ENCODE measurements at places on chromosomes 3 and 15.

- no peak for DNase-seq
These were observed 7.5 kb upstream of the PPP1R14D start for GRCh38 chr15:40836020-40836419.

- no peak for DNase-seq
These were observed 37.4 kb downstream of the FGF7 start for GRCh38 chr15:49460411-49460941.

- no peak for DNase-seq
These were observed 234.2 kb upstream of the MCTP2 start for GRCh38 chr15:93997071-93997658.

DNA sequence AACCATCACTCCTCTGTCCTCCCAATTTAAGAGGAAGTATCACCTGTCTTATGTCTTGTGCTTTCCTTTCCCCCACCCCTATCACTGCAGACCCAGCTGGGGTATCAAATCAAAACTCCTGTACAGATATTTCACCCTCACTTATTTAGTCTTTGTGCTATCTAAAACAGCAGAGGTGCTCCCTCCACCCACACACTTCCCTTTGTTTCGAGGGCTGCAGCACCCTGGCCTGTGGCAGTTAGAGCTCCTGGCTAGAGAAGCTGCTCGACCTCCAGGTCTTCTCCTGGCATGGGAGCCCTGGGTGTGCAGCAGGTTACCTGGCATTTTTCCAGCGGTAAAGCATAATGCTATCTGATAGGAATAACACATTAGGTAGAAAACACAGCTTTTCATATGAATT is 181.4 kb upstream of the BCL6 start:
- DNase-seq: no peak

- no peak for DNase-seq
These were observed 405.9 kb downstream of the LPP start for GRCh38 chr3:188559856-188560255.

- DNase-seq: no peak
These were observed 241.8 kb upstream of the LRTM1 start for GRCh38 chr3:55169608-55170072.

GRCh38 chr3:152183473-152183872 is 85.3 kb upstream of the MBNL1 start:
- no peak for DNase-seq

- DNase-seq: no peak
These were observed 36.5 kb downstream of the MGLL start for GRCh38 chr3:127785711-127786265.

- no peak for DNase-seq
These were observed 7.4 kb upstream of the DLG1 start for GRCh38 chr3:197305854-197306253.

DNA sequence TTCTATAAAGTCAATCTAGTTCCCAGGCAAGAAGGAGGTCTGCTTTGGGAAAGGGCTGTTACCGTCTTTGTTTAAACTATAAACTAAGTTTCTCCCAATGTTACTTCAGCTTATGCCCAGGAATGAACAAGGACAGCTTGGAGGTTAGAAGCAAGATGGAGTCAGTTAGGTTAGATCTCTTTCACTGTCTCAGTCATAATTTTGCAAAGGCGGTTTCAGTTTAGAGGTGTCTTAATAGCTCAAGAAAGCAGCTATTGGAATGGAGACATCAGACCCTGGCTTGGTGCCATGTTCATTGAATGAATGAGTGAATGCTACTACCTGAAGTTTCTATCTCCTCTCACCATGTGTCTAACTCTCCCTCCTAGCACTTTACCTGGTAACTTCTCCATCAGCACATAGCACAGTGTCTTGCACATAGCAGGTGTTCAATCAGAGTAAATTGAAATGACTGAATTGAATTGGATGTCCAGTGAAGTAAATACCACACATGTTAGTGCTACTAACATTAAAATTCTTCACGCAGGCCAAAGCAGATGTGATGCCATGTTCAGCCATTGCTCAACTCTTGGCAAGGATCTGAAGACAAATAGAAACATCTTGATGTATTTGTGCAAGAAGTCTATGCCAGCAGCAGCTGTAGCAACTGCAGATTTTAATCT is 28.2 kb downstream of the CLEC3B start:
- DNase-seq: no peak

- DNase-seq: no peak
These were observed 29.6 kb downstream of the SEC61A1 start for GRCh38 chr3:128081846-128082245.

Data from stimulated activated CD8-positive, alpha-beta memory T cell treated with anti-CD3 and anti-CD28 coated beads, Interleukin-4, amount 100 ng/mL, for 1 hour (primary cell).